Bone marrow (tissue), 2 donors: ENCODE measurements at places on chromosomes 1 and 21.

- no peak for DNase-seq
Observed at GRCh38 chr1:231857609-231858135, 231.1 kb downstream of the DISC1 start.

- DNase-seq: no peak
Observed at GRCh38 chr1:74222701-74223100, 12.5 kb upstream of the TNNI3K start.

GRCh38 chr1:187408212-187409004 lies 579.7 kb downstream of the PLA2G4A start:
- no peak for DNase-seq

- no peak for DNase-seq
Observed at GRCh38 chr1:113747376-113747775, 11.9 kb downstream of the PHTF1 start.

DNA sequence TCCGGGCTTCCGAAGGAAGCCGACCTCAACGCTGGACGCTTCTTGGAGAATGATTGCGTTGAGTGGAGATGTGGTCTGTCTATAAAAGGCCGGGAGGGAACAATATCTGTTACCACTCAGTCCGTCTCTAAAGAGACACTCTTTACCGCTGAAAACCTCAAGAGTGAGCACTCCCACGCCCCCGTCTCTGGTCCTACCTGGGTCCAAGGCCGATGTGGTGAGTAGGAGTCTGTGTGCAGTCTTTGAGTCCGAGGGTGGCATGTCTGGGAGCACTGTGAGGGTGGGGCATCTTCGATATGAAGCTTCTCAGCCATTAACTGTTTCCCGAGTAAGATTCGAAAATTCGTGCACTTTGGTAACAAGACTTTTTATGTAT lies 576 bp downstream of the ZFP69 start:
- no peak for DNase-seq

DNA sequence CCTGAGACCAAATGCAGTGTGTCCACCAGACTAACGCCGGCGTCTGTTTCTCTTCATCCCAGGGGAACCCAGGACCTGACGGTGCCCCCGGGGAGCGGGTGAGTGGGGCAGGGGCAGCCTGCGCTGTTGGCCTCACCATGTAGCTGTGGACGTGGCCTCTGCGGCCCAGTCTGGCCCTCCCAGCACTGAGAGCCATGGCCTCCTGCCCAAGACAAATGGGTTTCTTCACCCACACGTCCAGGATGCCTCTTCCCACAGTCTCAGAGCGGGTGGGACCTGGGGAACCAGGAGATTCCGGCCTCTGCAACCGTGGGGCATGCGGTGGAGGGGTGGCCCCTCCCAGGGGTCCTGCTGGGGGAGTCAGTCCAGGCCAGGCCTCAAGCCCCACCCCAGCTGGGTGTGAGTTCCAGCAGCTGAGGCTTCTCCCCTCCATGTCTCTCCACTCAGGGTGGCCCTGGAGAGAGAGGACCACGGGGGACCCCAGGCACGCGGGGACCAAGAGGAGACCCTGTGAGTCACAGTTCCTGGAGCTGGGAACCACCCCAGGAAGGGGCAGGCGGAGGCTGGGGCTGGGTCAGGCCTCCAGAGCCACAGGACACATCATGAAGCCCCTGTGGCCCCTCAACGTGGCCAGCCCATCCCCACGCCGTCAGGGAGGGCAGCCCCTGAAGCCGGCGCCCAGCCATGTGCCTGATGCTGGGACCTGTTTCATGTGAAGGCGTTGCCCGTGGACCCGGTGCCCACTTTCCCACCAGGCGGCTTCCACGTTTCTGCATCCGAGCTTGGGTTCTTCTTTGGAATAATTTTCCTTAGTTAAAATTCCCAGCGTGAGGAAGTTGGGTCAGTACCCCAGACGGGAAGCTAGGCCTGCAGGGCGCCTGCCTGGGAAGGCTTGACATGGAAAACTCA lies 11.0 kb downstream of the COL6A1 start:
- no peak for DNase-seq

- no peak for DNase-seq
Observed at GRCh38 chr1:150150133-150151021, 661 bp downstream of the PLEKHO1 start.

DNA sequence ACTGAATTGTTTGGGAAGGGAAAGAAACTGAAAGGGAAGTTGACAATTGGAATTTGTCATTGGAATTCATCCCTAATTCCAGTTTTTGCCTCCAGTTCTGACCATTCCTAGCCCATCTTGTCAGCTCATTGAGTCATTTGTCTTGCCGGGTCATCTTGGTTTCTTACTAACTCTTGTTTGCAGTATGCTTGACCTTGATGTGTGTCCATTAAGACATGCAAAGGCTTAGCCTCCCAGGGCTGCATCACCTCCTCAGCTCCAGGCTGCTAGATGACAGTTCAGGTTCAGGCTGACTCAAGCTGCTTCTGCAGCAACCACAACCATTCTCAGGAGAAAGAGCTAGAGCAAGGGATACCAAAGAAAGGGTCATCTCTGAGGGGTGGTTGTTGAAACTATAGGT lies 151.3 kb upstream of the PTGFR start:
- no peak for DNase-seq

DNA sequence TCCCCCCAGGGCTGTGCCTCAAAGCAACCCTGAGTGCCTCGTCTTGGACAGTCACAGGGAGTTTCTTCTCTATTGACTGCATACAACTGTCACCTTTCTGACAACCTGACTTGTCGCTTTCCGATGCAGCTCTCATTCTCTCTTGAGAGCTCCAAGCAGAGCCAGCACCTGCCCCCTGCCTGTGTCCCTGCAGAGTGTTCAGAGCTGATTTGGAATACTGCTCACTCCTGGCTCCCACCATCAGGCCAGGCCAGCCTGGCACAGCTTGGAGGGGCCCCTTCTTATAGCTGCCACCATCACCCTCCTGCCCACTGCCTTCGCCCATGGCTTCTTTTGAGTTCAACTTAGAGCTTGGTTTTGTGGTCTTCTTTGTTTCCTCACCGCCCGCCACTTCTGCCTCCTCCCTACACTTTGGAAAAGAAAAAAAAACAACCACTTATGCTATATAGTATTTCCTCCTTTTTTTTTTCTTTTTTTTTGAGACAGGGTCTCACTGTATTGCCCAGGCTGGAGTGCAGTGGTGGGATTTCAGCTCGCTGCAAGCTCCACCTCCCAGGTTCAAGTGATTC lies 12.3 kb downstream of the NCF2 start:
- no peak for DNase-seq

DNA sequence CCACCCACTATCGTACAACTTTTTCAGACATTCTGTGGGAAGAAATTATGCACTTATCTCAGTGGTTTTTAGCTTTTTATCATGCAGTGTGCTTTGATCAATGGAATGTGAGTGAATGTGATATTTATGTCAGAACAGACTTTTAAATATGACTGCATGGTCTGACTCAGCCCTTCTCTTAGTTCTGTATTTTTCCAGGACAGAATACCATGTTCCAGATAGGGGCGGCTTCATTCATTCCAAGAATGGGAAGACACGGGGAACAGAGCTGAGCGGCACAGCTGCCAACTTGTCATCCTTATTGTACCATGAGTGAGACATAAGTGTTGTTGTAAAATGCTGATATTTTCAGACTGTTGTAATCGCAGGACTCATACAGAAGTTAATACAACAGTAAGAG lies 214.6 kb upstream of the NCAM2 start:
- no peak for DNase-seq

GRCh38 chr1:219365451-219365850 lies 191.8 kb downstream of the LYPLAL1 start:
- DNase-seq: no peak

- DNase-seq: no peak
Observed at GRCh38 chr1:31151402-31151801, 85.9 kb upstream of the PUM1 start.

DNA sequence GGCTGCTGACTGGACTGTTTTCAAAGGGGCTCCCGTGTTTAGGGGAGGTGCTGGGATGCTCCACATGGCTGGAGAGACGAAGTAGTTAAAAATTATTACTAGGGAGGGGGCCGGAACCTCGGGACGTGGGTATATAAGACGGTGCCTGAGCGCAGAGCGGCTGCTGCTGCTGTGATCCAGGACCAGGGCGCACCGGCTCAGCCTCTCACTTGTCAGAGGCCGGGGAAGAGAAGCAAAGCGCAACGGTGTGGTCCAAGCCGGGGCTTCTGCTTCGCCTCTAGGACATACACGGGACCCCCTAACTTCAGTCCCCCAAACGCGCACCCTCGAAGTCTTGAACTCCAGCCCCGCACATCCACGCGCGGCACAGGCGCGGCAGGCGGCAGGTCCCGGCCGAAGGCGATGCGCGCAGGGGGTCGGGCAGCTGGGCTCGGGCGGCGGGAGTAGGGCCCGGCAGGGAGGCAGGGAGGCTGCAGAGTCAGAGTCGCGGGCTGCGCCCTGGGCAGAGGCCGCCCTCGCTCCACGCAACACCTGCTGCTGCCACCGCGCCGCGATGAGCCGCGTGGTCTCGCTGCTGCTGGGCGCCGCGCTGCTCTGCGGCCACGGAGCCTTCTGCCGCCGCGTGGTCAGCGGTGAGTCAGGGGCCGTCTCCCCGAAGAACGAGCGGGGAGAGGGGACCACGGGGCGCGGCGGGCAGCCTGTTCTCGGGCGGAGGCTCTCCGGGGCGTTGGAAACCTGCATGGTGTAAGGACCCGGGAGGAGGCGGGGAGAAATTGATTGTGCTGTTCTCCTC lies at the start of gene CHODL:
TSS of gene CHODL (plus strand) at position 163 of the 793 bp plus-strand sequence. CDS start at position 554, 391 bp downstream.
- DNase-seq: no peak

DNA sequence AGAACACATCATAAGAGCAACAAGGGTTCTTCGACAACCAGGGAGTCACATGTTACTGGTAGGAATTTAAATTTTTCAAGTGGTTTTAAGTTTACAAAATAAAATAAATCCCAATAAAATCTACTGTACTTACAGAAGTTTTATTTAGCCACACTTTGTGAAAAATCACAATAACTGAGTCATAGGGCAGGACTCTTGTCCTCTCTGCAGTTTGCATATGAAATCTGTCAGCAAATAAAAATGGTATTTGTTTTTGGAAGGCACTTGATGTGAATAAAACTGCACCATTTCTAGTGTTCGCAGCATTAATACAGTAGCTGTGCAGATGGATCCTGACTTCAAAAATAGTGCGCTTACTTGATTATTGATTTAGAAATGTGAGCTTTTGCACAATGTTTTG lies 150.4 kb downstream of the LBR start:
- no peak for DNase-seq

- no peak for DNase-seq
Observed at GRCh38 chr1:181136738-181137122, 48.2 kb downstream of the IER5 start.

DNA sequence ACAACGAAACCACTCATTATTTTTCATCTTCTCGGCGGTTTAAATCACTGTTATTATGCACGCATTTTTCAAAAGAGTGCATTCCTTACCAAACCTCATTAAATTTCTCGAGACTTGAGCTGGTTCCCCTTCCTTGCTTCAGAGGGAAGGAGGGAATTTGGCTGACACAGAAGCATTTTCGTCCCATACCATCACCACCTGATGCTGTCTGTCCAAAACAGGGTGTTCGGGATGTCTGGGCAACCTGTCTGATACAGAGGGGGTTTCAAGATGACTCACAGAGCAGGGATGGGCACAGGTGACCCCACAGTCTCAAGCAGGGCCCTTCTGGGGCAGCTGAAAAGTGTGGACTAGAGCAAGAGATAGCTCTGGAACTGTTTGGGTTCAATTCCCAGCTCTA lies 12.3 kb upstream of the RCC2 start:
- DNase-seq: no peak

DNA sequence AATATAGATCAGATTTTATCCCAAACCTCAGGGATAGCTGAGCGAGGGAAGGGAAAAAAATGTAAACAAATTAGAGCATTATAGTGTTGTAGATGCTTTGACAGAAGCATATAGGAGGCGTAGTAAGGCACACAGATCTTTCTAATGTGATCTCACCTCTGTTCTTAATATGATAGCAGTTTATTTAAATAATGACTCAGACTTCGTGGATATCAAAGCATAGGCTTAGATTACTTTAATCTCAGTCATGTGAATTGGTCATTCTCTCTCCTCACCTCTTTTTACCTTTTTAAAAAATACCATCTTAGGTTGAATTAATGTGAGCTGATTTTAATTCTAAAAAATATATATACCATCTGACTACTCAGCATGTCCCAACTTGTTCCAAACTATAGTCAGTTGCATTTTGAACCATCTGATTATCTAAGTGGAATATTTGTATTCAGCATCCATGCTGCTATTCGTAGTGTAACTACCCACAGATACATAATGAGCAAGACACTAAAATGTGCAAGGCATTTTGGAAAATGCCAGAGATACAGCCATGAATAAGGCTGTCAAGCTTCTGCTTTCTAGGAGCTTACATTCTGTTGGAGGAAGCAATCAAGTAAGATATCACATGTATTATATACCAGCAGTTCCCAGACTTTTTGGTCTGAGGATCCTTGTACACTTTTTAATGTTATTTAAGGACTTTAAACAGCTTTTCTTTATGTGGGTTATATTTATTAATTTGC lies 76.7 kb downstream of the OSBPL9 start:
- DNase-seq: no peak

GRCh38 chr1:14686701-14687100 lies 88.2 kb downstream of the KAZN start:
- no peak for DNase-seq

GRCh38 chr21:44439211-44439600 lies 16.1 kb upstream of the LRRC3 start:
- no peak for DNase-seq

- no peak for DNase-seq
Observed at GRCh38 chr1:228316589-228317387, 89.8 kb downstream of the TRIM11 start.

DNA sequence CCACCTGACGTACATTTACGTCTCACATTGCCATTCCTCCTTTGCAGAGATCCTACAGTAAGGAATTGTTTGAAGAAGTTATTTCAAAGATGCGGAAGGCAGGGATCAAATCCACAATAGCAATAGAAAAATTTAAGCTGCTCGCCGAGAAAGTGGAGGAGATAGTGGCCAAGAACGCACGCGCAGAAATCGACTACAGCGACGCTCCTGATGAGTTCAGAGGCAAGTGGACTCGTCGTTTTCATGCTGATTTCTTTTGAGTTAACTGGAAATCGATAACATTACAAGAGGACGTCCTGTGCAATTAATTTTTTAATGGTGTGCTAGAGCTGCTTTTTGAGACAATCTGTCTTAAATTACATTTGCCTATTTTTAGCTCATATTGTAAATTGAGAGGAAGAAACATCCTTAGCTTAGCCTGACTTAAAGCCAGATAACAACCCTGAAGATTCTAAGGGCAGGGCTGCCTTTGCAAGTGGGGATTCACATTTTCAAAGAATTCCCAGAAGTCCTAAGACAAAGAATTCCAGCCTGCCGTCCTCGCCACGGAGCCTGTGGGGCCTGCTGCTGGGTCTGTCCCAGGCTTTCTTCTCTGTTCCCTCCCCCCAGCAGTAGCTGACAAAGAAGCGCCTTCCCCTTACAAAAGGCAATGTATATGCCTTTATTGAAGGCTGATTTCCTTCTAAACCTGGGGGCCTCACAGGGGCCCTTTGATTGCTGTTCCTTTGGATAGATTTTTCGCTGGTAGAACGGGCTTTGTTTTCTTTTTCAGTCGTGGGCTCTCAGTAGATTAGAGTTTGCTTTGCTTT lies 31.6 kb upstream of the KIF1B start:
- no peak for DNase-seq

DNA sequence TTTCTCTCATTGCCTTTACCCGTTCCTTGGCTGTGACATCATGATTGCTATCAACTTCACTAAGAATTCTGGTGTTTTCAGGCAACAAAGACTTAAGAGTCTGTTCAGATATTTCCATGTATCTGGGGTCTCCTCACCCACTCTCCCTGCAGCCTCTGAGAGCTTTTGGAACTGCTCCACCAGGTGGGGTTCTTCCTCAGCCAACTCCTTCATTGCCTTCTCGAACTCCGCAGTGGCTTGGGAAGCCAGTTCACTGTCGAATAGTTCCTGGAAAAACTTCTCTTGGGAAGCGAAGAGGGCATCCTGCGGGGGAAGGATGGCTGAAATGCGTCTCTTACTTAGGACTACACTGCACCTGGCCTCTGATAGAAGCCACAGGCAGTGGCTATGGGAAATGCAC lies 2.1 kb downstream of the PEX19 start:
- no peak for DNase-seq
